Muscle of leg (tissue), 16 donors: ENCODE measurements at places on chromosomes 5 and 9. TPM values are rescaled to one million over a fixed set of nuclear protein-coding genes. Genes with fewer than 3 reads are reported as not detected.

Gene NEUROG1
- not detected for total RNA-seq

Gene DRD1
- under 0.01 TPM for total RNA-seq

Gene COL23A1
- total RNA-seq, result 4.3 TPM

Gene GDA
- total RNA-seq, result 0.49 TPM

GRCh38 chr9:137280474-137281344 is 3.2 kb downstream of the TOR4A start:
- peak; percentile 22 for DNase-seq
- H3K27ac ChIP-seq, result no peak overlapping the region
- no peaks in the 10 kb centered on the region for H3K36me3 ChIP-seq

DNA sequence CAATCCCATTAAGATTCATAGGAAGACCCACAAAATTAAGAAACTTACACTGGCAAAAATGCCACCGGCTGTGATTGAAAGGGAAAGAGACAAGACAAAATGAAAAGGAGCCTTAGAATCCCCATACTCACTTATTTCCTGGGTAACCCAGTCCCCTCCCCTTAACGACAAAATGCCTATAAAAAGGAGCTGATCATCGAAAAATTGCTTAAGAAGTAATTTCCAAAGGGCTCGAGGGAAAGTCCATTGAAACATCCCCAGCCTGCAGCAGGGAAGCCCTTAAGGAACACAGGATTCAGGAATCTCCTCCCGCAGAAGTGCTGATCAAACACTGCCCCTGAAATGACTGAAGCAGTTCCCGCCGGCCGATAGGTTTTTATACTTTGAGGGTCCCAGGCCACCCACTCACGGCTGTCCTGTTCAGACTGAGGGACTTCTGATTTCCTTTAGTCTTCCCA is 677 bp upstream of the ZNF79 start:
- peak overlapping the region; percentile 94 for H3K27ac ChIP-seq
- H3K36me3 ChIP-seq, result peaks cover 3% of the 10 kb centered on the region
- no peaks in the 10 kb centered on the region for H3K27me3 ChIP-seq
- peak overlapping the region; percentile 96 for H3K4me3 ChIP-seq
- DNase-seq, result no peak

DNA sequence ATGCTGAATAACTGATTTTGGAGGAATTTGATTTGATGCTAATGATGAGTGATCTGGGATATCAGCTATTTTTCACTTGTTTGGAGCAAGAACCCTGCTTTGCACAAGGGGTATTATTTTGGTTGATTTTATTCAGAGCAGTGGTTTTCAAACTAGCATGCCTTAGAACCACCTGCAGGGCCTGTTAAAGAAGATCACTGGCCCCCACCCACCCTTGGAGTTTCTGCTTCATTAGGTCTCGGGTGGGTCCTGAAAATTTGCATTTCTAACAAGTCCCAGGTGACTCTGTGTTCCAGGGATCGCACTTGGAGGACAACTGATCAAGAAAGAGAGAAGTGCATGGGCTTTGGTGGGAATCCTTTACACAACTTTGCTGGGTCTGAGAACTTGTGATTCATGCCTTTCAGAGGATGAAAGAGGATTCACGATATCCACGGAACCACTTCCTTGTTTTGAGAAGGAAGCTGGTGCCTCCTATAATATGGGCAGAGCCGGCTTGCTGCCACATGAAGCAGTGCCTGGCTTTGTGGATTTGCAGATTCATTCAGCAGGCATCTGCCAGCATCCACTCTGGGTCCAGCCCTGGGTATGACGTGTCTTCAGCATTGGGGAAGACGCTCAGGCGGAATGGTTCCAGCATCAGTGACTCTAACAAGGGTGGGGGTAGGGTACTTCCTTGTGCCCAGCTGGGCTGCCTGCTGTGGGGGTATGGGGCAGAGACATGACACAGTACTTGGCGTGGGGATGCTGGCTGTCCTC is 106.6 kb upstream of the PITX1 start:
- no peak overlapping the region for H3K4me3 ChIP-seq
- no peak overlapping the region for H3K27ac ChIP-seq
- no peak for DNase-seq
- H3K4me1 ChIP-seq, result peaks cover 7% of the 10 kb centered on the region
- H3K27me3 ChIP-seq, result peaks cover 10% of the 10 kb centered on the region
